ENCODE measurements at places on chromosomes 6 and 20.

GRCh38 chr20:21360705-21361104, 36.6 kb downstream of the NKX2-4 start:
- no peak for DNase-seq

DNA sequence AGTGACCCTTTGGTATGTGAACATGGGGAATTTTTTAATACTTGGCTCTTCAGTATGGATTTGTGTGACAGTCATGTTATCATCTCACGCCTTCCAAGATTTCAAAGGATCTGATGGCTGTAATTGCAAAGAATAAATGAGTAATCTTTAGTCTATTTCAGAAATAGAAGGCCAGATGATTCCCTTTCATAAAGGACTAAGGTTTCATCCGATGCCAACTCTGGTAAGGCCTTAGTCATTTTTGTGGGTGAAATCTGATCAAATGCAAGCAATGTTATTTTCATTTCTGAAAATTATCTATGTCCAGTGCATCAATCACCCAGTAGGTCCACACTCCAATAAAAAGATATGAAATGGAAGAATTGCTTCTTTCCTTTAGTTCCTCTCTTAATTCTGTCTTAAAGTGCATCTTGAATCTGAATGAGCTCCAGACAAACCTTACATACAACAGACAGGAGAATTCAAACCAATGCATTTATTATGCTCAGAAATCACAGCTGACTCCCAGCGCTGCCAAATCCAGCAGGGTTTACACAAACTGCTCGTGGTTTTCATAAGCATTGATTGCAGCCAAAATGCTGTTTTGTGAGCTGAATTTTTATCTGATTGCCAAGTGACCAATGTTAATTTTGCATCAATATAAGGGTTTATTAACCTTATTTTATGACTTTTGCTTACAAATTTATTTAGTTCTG, 565.2 kb upstream of the MARCKS start:
- no peak for DNase-seq

GRCh38 chr6:157029980-157030690, 253.0 kb downstream of the ARID1B start:
- DNase-seq, result no peak

GRCh38 chr6:167678102-167679101, 148.3 kb upstream of the AFDN start:
- no peak for DNase-seq

DNA sequence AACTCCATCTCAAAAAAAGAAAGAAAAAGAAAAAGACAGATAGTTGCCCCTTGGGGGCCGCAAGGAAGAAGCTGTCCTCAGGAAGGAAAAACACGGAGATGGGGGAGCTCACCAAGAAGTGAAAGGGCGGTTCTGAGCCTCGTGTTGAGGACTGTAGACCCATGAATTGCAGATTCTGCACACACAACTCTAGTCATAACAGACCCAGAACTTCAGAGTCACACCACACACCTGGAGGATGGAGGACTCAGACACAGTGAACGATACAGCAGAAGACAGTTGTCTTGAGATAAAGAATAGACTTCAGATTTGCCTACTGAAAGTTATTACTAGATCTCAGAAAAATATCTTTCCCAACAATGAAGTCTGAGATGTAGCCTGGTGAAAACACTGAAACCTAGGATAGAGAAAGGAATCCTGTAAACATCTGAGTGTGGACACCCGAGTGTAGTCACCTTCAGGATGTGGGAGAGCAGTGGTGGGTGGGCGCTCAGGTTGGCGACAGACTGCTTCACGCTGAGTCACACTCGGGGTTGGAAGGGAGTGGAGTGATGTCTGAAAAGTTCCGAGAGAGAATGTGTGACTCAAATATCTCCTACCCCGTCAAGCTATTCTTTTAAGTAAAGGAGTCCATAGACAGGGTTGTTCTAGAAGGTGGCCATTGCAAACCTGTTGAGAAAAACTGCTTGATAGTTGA, 88.1 kb downstream of the MAP3K4 start:
- no peak for DNase-seq

DNA sequence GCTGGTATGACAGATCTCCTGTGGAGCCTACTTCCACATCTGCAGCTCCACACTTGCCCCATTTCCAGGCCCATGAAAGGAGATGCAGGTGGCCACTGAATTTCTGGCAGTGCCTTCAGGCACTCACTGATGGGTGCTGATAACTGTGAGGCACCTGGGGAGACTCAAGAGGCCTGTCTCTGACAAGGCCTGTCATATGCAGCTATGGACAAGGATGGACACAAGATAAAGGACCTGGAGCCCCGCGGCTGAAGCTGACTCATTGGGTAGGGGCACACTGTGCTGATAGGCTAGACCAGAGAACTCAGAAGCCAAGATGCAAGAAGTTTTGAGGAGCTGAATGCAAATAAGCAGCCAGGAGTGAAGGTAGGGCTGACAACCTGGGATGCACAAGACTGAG, 81.0 kb upstream of the LRFN2 start:
- DNase-seq, result no peak

DNA sequence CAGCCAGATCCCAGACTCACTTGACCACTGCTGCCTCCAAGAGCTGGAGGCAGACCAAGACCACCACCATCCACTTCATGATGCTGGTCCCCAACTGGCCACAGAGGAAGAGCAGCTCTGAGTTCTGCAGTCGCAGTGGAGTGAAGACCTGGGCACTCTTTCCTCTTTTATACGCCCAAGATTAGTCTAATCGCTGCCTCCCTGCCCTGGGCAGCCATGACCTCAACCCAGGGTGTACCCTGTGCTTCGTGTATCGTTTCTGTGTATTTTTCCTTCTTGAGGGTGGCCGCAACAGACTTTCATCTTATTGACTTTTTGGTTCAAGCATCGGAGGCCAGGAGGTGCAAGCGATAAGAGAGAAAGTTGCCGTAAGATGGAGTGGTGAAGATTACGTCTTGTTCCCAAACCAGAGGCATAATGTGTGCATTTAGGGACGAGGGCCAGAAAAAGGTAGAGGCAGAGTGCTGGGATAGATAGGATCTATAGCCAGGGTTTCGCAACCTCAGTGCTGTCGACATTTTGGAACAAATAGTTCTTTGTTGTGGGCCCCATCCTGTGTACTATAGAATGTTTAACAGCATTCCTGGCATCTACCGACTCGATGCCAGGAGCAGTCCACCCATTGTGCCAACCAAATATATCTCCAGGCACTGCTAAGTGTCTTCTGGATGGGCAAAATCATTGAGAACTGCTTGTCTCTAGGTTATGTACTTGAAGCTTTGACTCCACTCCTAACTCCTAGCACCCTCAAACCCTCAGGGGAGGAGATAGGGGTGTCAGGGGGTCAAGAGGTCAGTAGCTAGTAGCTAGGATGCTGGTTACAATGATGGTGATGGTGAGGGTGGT, at the start of gene PGC:
PGC (minus strand) TSS at position 142 of the 846 bp plus-strand sequence; CDS start at position 79, 63 bp downstream.
- DNase-seq, result no peak

DNA sequence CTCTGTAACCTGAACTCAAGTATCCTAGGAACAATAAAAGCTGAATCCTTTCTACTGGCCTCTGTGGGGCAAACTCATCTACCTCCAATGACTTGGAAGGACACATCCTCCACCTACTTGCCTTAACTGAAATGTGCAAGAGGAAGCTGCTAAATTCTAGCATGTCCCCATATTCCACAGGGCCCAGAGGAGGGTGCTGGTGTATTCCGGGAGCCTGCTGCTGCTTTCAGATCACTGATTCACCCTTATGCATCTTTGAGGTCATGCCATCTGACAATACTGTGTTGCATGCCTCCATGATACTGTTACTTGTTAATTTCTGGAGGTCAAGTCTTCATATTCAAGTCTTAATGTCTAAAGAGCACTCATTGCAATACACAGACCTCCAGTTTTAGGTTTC, 40.3 kb downstream of the LYRM4 start:
- DNase-seq, result no peak

GRCh38 chr20:60073504-60073903, 115.3 kb downstream of the CDH26 start:
- DNase-seq, result no peak

GRCh38 chr6:35973670-35974222, 50.7 kb downstream of the SLC26A8 start:
- peak; percentile 37 for DNase-seq

GRCh38 chr20:41437836-41438235, 71.2 kb upstream of the EMILIN3 start:
- DNase-seq, result no peak

DNA sequence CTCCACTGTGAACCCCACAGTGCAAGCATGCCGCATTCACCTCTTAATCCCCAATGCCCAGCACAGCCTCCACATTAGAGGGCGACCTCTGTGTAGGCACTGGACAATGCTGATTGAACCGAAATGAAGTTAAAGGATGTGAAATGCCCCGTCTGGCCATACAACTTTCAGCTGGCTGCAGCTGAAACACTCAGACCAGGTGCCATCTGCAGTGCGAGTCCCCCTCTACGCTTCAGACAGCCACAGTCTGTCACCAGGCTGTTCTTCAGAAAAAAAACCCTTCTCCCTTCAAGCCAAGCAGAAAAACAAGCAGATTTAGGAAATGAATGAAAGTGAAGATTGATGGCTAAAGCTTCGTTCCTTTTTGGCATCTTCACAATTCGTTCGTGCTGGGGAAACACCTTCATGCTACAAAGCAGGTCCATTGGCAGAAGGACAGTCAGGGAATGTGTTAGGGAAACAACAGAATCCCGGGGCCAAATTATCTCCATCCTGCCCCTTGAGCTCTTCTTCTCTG, 44.7 kb downstream of the TNFAIP3 start:
- no peak for DNase-seq

GRCh38 chr6:45822873-45823272, 192.8 kb downstream of the CLIC5 start:
- no peak for DNase-seq

DNA sequence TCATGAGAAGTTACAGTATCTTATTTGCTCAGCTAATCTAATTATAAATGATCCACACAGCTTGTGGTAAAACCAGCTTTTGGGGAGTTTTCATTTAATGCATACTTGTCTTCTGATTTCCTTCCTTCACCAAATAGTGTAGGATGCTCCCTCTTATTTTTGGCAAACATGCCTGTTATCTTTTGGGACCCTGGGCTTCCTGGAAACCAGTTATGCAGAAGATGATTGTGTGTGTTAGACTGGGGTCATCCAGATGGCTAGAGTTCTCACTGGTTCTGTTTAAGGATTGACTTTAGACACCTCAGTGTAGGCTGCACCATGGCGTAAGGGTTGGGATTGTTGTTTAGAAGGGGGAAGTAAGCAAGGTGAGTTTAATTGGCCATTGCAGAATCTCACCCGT, 61.3 kb downstream of the PTPN1 start:
- DNase-seq, result no peak

- DNase-seq, result no peak
Measured at GRCh38 chr20:24283186-24283585, 186.2 kb upstream of the SYNDIG1 start.

DNA sequence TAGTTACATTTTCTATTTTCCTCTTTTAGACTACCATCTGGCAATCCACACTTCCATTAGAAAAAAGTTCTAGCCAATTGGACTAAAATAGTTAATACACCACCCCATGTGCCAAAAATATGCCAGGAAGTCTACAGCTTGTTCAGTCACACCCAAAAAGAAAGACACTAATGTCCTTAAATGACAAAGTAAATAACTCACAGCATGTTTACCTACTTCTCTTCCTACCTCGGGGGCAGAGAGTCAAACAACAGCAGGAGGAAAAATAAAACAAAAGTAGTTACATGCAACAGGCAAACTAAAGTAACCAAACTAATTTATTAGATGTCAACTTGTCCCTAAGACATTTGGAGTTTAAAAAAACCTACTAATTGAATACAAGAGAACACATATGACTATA, 57.0 kb downstream of the UBE3D start:
- no peak for DNase-seq

GRCh38 chr6:152206072-152206818, 398.8 kb downstream of the ESR1 start:
- DNase-seq, result no peak

DNA sequence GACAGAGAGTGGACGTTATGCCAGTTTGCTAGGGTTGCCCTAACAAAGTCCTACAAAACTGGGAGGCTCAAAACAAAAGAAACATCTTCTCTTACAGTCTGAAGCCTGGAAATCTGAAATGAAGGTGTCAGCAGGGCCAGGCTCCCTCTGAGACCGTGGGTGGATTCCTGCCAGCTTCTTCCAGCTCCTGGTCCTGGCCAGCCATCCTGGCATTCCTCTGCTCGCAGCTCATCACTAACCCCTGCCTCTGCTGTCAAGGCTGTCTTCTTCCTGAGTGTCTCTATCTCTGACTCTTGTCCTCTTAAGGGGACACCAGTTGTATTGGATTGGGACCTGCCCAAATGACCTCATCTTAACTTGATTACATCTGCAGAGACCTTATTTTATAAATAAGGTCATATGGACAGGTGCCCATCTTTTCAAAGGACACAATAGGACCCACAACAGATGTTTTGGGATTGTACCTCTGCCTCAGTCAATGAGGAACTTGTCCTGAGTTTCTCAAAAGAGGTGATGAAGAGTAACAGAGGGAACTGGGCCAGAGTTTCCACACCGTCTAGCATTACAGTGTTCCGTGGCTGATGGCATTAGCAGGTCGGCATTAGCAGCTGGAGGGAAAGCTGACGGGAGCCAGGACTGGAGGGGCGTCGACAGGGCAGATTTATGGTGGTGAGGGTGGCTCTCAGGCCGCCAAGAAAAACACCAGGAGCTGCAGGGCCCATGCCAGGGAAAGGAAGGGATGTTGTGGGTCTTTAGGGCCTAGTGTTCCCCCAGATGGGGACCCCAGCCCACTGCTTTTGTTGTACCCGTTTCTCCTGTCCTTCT, 157.3 kb downstream of the TBXT start:
- DNase-seq, result no peak

DNA sequence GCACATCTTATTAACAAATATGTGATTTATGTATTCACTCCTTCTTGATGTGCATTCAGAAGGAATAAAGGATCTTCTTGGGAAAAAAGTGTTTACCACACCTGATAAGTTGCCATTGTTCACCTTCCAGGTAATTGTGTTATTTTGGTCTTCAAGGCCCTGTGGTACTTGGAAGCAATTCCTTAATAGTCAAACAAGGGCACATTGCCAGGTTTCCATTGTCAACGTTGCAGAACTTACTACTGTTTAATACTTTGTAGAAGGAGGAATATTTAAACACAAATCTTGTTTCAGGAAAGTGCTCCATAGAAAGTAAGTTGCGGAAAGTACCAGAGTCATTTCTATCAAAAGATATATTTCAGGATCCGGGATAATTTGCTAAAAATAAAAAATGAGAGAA, 129.5 kb upstream of the SGK1 start:
- DNase-seq, result no peak

Measured in GM12891 (cell line).